ENCODE measurements at places on chromosomes 6 and 20.

DNA sequence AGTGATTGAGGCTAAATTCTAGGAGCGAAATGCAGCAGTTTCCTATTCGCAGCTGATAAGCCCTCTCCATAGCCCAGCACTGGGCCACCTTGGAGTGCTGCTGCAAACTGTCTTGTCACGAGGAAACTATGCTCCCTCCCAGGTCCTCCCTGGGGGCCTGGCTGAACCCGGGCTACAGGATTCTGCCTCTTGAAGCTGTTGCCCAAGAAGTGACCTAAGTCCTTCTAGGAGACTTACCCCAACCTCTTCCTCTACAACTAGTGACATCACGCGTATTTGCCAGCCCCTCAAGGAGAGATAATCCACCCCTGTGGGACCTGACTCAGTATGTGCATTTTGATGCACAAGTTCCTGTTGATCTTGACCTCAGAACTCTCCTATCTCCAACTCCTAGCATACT, 26.5 kb upstream of the ZFAND3 start:
- no peak for DNase-seq

DNA sequence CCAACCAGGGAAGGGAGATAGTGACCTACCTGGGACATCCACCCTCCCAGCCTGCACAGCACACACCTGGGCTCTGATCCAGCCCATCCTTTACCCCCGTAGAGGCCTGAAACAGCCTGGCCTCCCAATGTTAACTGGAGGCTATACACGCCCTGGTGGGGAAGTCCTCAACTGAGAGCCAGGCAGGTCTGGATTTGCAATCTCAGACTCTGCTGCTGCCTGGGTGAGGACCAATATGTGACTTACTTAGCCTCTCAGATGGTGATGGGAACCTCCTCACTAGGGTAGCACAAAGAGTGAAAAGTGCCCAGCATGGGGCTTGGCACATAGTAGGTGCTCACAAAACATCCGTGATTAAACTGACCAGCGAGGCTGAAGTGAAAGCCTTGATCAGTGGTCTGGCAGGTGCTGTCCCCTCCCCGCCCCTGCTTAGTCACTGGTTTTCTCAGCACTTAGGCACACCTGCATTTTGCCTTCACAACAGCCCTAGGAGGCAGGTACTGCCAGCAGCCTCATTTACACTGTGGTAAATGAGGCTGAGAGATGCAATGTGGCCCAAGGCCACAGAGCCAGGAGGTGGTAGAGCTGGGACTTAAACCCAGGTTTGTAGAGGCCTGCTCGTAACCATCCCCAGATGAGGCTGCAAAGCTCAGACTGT, 12.4 kb downstream of the PEDS1 start:
- no peak for DNase-seq

DNA sequence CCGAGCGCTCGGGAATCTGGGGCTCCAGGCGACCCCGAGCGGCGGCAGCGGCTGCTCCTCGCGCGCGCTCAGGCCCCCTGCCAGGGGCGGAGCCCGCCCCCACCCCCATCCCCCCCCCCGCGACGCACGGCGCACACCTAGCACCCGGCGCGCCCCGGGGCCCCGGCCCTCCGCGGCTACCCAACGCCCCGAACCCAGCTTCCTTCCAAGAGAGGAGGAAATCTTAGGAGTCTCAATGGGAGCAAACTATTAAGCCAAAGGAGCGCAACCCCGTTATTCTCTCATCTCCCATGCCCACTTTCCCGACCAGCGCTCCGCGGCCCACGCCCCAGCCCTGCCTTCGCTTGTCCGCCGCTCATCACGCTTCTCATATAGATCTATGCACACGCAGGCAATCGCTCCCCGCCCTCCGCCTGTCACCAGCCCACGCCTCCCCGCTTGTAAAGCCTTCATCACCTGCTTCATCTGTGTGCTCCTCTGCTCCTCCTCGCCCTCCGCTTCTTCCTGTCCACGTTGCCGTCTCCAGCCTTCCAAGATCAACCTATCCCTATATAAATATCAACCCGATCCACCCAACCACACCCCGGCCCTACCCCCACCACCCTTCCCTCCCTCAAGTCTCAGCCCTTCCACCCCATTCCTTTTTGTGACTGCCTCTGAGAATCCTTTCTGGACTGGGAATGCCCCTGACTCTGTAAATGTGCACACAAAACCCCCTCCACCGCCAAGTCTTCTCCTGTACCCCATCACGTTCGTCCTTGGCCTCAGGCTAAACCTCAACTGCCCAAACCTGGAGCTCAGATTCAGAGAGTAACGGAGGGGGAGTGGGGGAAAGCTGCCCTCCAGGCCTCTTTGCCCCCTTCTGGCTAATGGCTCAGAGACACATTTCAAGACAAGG, at the start of gene DLK2:
Gene DLK2, minus strand, starts transcription at position 18 of the 898 bp plus-strand sequence. CDS start 723 bp downstream, outside the sequence.
- DNase-seq, result no peak

- DNase-seq, result no peak
These were observed 9.3 kb upstream of the HLA-DQB2 start for GRCh38 chr6:32772656-32773055.

GRCh38 chr20:47178851-47179250, 177.6 kb downstream of the ZMYND8 start:
- no peak for DNase-seq

- no peak for DNase-seq
These were observed 85.4 kb downstream of the SOX4 start for GRCh38 chr6:21678990-21679389.

DNA sequence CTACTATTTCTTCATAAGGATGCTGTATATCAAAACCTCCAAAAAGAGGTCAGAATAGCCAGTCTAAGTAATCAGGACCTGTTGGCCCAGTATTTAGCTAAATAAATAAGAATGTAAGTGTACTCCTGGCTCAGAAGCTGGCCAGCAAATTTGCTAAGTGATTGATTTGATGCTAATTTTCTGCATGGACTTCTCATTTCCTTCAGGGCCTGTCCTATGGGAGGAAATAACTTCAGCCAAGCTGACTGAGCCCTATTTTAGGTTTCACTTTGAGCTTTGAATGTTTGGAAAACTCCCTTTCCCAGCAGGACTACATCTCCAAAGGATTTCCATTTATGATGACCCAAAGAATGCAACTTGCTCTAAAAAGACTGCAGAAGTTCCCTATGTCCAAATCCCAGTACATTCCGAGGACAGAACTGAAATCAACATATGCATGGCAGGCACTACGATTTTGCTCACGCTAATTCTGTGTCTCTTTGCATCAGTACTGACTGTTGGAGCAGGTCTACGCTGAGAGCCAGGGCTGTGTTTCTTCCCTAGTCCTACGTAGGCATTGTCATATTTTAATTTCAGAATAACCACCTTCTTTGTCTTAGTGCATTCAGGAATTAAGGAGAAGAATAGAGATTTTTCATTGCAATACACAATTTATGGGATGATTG, 441.4 kb upstream of the PLCB4 start:
- no peak for DNase-seq

DNA sequence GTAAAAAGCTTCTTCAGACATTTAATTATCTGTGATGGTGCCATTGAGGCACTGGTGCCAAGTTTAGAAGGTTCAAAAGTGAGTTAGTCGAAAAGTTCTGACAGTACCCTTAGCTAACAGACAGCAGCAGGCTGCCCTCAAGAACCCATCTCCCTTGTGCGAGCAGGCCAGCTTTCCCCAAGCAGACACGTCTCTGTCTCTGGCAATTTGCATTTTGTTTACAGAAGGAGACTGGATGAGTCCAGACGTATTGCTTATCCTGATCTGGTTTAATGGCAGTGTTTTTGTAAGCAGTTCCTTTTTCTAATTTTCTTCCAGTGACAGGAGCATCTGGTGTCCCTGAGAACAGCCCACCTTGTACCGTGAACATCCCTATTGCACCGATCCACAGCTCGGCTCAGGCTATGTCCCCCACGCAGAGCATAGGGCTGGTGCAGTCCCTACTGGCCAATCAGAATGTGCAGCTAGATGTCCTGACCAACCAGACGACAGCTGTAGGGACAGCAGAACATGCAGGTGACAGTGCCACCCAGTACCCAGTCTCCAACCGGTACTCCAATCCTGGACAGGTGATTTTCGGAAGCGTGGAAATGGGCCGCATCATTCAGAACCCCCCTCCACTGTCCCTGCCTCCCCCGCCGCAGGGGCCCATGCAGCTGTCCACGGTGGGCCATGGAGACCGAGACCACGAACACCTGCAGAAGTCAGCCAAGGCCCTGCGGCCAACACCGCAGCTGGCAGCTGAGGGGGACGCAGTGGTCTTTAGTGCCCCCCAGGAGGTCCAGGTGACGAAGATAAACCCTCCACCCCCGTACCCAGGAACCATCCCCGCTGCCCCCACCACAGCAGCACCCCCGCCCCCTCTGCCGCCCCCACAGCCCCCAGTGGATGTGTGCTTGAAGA, 58.3 kb upstream of the TMEM181 start:
- DNase-seq, result no peak

GRCh38 chr6:3377536-3378397, 79.1 kb downstream of the SLC22A23 start:
- DNase-seq, result no peak

DNA sequence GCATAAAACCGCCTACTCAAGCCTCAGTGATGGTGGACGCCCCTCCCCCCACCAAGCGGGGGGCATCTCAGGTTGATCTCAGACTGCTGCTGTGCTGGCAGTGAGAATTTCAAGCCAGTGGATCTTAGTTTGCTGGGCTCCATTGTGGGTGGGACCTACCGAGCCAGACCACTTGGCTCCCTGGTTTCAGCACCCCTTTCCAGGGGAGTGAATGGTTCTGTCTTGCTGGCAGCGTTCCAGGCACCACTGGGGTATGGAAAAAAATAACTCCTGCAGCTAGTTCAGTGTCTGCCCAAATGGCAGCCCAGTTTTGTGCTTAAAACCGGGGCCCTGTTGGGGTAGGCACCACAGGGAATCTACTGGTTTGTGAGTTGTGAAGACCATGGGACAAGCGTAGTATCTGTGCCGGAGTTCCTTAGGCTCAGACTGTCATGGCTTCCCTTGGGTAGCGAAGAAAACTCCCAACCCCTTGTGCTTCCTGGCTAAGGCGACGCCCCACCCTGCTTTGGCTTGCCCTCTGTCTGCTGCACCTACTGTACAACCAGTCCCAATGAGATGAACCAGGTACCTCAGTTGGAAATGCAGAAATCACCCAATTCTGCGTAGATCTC, 1334.5 kb upstream of the ADGRB3 start:
- no peak for DNase-seq

GRCh38 chr20:1707588-1708449, 50.2 kb upstream of the SIRPG start:
- no peak for DNase-seq

DNA sequence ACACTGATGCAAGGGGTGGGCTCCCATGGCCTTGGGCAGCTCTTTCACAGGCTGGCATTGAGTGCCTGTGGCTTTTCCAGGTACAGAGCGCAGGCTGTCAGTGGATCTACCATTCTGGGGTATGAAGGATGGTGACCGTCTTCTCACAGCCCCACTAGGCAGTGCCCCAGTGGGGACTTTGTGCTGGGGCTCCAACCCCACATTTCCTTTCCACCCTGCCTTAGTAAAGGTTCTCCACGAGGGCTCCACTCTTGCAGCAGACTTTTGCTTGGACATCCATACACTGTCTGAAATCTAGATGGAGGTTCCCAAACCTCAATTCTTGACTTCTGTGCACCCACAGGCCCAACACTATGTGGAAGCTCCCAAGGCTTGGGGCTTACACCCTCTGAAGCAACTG, 107.9 kb upstream of the ECI2 start:
- DNase-seq, result no peak

DNA sequence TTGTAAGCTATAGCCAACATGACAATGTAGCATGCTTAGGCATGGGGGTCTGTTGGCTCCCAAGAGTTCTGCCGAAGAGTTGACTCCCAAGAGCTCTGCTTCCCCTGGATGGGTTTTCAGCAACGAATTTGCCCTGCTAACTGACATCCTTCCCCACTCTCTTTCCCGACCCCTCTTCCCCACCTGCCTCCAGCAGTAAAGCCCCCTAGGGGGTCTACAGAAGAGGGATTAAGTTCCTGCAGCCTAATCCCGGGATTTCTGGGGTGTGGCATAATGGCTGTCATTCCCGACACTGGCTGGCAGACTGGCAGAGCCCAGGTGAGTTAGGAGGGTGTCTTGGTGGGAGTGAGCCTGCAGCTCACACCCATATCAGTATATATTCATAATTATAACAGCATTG, 121.0 kb upstream of the ZNF184 start:
- no peak for DNase-seq

DNA sequence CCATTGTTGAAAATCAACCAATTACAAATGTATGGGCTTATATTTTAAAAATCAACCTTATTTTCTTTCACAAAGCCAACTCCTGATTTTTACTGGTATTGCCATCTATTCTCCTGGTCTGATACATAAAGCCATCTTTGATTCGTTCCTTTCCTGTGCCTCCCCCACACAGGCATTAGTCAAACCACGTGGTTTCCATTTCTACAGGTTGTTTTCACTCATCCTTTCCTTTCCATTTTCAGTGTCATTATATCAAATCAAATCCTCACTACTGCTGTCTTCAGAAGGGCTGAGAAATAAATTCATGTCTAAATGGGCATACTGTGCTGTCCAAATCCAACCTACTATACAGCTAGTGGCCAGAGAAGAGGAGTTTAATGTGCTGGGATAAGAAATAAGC, 281.3 kb downstream of the FOXC1 start:
- no peak for DNase-seq

DNA sequence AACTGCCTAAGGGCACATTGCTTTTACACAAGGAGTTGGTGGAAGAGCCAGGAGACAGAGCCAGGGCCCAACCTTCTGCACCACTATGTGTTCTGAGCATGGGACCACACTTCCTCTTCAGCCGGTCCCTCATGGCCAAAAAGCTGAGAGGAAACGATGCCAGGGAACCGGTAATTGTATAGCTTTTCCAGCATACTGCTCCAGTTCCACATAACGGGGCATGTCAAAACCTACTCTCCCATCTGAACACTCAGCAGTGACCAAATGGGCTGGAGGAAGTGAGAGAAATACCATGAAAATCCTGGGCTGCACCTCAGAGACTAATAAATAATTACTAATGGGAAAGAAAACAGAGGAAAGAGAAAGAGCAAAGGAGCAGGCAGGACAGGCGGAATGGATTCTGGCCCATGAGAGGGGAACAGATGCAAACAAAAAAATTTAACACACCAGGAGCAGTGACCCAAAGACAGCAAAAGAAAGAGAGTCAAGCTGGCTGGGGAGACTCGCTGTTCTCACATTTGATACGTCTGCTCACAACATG, 52.0 kb upstream of the BMP2 start:
- no peak for DNase-seq

GRCh38 chr6:137210903-137211302, 8.3 kb downstream of the IFNGR1 start:
- DNase-seq, result no peak

DNA sequence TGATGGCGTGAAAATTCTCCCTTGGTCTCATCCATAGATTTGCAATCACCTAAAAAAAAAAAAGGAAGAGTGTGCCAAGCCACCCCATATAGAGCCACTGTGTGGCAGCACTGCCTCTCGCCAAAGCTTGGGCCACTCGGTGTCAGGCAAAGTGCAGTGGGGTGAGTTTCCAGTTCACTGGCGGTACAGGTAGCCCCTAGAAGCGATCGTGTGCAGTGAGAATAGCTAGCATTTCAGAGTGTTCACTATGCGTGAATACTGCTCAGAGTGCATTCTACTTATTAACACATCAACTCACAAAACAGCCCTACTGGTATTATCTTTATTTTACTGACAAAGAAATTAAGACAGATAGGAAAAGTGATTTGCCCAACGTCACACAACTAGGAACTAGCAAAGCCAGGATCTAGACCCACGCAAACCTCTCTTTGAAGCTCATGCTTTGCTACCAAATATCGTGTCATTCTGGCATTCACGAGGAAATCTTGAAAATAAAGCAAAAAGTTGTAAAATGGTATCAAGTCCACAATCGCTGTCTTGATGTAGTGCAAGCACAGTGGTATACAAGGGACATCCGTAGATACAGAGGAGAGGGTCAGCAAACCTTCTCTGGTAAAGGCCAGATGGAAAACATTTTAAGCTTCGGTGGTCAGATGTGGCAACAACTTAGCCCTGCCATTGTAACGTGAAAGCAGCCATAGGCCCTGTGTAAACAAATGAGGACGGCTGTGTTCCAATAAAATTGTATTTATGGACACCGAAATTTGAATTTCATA, 10.4 kb upstream of the GCNT2 start:
- no peak for DNase-seq
